ENCODE measurements at places on chromosomes 16 and 17. TPM values are rescaled to one million over a fixed set of nuclear protein-coding genes. Genes with fewer than 3 reads are reported as not detected.

GRCh38 chr16:78650339-78651074 is 551.1 kb downstream of the WWOX start:
- DNase-seq: no peak

GRCh38 chr17:27977751-27978688 is 64.5 kb upstream of the NLK start:
- no peak for DNase-seq

RNF222 gene
- total RNA-seq: not detected

DNA sequence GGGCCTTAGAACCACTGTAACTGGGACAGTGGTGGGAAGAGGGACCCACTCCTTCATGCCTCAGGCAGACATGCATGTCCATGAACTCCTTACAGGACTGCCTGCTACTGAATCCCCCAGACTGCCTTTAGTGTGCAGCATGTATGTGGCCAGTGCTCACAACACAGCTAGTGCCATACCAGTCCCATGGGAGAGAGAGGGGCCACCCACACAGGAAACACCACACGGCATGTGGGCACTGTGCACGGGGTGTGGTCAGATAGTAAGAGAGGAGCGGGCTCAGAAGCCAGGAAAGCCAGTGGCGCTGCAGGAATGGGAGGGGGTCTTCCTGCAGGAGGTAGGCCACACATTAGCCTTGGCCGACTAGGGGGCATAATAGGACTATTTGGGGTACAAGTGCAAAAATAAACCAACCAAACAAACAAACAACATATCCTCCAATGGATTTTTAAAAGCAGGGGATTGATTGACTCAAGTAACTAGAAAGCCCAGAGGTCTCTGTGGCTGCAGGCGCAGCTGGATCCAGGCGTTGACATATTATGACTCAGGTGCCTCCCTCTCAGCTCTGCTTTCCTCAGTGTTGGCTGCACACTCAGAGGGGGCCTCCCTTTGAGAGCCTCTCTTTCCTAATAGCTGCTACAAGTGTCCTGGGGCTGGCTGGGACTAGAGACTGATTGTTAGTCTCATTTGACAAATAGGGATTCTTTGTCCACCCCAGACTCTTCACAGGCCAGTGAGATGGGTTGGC is 104.4 kb downstream of the AMFR start:
- no peak for DNase-seq

NEUROD2 gene
- not detected for total RNA-seq

DNA sequence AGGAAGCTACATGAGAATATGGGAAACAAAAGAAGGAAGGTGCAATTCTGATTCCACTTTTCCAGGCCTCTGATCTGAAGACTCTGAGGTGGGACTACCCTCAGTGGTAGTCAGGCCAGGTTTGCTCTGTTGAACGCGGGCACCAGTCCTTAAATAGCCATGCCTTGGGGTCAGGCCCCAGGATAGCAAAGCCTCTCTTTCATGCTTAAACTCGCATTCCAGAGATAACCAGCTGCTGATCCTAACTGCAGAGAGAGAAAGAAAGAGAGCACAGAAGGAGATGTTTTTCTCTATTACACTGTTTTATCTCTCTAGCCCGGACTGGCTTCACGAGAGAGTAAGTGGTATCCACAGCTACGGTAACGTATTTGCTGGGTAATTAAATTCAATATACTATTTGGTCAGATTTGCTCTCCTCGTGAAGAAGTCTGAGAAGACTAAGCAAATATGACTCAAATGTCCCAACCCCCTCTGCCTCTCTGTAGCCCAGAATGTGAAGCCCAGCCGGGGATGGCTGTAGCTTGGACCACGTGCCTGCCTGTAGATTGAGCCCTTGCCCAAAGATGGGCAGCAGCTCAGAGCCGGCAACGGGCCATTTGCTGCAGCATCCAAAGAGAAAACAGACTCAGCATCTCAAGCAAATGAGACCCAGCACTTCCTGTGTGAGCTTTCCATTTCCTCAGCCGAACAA is 122.2 kb downstream of the SMG6 start:
- peak; percentile 84 for DNase-seq

GRCh38 chr16:88939245-88939971 is 37.6 kb downstream of the CBFA2T3 start:
- DNase-seq: peak; percentile 53

GRCh38 chr17:622356-622755 is 92.3 kb downstream of the VPS53 start:
- DNase-seq: no peak

ARL16 gene
- 22.3 TPM for total RNA-seq

DNA sequence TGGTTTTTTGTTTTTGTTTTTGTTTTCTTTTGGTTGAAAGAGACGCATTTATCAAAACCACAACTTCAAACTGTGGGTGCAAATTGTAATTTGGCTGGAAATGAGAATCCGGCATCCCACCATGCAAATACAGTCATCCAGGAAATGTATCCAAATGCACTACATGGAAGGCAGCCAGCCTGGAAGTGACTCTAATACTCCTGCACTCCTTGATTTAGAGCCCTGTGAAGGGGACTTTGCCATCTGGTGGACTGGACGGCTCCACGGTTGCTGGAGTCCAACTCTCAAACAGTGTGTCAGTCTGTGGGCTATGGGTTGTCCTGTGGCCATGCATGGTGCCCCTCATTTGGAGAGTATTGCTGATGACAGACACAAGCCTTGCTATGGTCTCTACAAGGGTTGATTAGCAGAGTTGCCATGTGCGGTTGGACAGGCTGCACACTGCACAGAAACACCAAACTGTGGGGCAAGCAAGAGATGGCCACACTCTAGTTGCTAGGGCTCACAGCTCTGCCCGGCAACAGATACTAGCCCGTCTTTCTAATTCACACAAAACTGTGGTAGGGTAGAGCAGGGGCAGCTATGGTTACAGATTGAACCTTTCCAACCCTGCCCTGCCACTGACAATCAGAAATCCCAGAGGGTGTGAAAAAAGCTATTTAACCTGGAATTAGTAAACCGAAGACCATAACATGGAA is 62.4 kb downstream of the VAT1L start:
- DNase-seq: no peak

DNA sequence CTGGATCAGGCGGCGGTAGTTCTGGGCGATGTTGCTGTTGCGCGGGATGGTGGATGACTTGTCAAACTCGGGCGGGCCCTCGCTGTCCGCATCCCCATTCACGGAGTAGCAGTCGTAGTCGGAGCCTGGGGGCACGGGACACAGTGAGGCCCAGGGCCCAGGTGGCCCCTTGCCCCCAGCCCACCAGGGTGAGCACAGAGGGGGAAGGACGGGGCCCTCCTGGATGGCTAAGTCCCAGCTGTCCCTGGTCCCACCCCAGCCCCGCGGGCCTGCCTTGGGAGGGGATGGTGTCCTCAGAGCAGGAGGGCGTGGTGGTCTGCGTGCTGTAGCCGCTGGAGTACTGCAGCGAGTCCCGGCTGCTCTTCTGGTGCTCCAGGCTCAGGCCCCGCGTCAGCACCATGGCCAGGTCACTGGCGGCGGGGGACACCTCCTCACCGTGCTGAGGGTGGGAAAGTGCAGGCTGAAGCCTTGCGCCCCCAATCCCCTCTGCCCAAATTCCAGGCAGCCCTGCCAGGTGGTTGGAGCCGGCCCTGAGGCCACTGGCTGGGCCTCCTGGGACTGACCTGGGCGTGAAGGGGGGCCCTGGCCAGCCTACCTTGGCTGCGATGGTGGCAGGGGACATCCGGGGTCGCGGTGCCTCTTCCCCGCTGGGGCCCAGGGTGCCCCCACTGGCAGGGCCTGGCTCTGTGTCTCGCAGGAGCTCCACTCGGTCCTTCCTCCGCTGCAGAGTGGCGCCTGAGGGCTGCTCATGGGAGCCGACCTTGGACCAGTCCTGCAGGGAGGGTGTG is 18.2 kb downstream of the IL34 start:
- no peak for DNase-seq

All from left cardiac atrium (tissue), 4 donors.